ENCODE measurements at places on chromosomes 11 and 22.

GRCh38 chr11:71472941-71473792, 20.2 kb downstream of the NADSYN1 start:
- no peak for DNase-seq

DNA sequence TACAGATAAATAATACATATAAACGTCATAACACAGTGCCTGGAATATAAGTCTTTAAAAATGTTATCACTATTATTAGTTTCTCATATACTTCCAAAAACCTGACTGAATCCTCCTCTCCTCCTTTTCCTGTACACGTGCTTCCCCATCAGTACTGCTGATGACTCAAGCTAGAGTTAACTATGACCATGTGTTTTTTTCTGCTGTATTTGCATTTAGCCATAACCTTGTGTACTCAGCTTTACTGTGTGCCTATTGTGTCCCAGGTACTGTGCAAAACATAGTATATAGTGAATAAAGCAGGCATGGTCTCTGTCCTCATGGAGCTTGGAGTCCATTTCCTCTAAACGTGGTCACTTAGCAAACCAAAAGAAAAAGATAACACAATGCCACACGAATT, 56.5 kb upstream of the ARHGAP32 start:
- no peak for DNase-seq

- no peak for DNase-seq
These were observed 82.5 kb downstream of the ARHGAP42 start for GRCh38 chr11:100769617-100770016.

DNA sequence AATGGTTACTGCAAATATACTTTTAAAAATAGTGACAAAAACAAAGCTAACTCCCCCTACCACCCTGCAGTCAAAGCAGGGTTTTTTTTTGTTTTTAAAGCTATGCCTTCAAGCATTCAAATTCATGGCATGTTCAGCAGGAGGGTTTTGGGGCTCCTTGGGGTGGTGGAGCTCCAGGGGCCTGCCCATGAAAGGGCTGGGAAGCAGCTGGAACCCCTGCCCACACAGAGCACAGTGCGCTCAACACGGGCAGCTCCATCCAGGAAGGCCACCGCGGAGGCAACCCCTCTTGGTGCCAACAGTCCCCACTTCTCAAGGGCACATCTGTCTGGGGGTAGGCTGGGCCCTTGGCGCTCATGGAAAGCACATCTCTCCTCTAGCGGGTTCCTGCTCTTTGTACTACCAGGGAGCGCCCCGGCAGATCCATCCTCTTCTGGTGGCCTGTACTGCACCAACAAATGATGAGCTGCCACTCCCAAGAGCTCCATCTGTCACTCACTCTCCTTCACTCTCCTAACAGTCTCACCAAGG, 16.6 kb upstream of the PHLDA2 start:
- no peak for DNase-seq

DNA sequence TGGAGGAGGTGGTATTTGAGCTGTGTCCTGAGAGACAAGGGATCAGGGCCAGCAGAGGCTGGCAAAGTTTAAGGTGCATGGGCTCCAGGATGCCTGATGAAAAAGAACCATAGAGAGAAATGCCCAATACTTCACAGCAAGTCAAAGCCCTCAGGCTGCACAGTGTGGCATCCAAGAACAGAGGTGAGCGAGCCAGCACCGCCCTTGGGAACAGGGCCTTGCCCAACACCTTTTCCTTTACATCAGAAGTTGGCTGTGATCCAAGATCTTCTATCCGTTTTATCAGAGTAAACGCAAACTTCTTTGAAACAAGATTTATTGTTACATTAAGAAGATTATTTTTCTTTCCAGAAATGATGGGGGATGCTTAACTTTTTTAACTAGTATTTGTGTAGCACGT, 1.4 kb downstream of the B3GNT6 start:
- no peak for DNase-seq

DNA sequence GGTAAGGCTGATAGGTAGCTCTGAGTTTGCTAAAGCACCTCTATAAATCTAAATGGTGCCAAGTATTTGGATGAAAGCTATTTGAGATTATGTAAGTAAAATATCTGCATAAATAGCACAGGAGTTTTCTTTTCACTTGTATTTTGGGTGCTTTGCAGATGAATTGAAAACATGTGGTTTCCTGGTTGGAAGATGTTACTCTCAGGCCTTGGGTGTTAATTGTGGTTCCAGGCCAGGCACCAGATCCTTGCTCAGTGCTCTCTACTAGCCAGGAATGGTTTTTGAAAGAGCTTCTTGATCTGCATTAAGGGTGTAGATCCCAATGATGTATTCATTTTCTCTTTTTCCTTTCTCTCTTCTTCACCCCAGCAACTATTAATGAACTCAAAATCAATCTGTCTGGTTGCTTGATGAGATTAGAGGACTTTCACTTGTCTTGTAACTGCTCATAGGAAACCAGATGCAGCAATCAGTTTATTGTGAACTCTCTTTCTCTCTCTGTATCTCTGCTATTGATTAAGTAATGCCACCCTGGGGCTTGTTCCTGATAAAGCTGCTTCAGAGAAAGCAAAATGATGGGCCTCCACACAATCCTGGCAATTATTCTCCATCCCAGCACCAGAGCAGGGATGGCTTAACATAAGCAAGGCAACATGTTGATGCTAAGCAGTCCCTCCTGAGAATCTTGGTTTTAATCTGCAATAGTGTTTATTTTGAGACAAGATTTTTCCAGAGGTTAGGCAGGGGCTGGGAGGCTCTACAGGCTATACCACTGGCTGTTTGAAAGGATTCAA, 147.0 kb upstream of the NTM start:
- DNase-seq, result no peak

- no peak for DNase-seq
These were observed 129.8 kb downstream of the DBX1 start for GRCh38 chr11:20030472-20030871.

GRCh38 chr11:9821008-9821752, 157.3 kb downstream of the SWAP70 start:
- DNase-seq, result no peak

DNA sequence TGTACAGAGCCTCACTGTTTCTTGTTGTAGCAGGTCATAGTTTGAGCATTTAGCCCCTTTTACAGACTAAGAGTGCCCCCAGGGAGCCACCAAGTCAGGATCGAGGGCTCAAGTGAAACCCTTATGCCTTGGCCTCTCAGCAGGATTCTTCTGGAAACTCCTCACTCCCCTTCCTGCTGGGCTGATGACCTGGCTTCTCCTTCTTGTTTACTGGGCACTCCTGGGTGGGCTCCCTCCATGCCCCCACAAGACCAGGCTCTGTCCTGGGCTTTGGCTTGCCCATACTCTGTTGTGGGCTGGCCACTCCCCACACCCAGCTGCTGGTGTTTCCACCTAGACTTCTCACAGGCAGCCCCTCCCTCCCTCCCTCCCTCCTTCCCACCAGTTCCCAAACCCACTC, 69.6 kb downstream of the MED15 start:
- no peak for DNase-seq

GRCh38 chr11:102981324-102981910, 25.9 kb upstream of the MMP13 start:
- no peak for DNase-seq

DNA sequence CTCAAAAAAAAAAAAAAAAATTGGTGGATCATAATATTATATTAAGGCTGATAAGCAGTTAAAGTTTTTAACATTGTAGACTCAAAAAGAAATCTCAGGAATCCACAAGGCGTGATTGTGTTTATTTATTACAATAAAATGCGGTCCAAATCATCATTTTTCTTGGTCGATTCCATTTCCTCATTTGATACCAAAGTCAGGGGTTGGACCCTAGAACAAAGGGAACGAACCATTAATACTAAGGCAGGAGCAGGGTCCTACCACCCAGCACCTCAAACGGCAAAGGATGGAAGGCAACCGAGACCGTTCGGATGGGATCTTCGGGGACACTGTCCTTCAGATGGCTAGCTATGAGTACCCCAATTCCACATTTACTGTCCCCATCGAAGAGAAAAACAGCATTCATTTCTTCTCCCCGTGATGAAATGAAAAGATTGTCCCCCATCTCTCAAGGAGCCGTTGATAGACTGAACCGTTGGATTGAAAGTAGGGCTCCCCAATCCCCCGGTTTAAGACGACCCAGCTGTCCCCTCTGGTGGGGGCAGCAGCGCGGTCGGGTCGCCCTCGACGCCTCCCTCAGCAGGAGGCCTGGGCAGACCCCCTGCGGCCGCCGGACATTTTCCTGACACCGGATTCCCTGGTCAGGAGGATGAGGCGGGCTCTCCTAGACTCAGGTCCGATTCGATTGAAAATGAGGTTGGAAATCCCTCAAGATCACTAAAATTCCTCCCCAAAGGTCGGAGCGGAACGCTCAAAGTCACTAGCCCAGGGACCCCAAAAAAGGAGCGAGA, 607 bp downstream of the DMC1 start:
- no peak for DNase-seq

GRCh38 chr22:46355369-46355995, 20.0 kb downstream of the TRMU start:
- no peak for DNase-seq

DNA sequence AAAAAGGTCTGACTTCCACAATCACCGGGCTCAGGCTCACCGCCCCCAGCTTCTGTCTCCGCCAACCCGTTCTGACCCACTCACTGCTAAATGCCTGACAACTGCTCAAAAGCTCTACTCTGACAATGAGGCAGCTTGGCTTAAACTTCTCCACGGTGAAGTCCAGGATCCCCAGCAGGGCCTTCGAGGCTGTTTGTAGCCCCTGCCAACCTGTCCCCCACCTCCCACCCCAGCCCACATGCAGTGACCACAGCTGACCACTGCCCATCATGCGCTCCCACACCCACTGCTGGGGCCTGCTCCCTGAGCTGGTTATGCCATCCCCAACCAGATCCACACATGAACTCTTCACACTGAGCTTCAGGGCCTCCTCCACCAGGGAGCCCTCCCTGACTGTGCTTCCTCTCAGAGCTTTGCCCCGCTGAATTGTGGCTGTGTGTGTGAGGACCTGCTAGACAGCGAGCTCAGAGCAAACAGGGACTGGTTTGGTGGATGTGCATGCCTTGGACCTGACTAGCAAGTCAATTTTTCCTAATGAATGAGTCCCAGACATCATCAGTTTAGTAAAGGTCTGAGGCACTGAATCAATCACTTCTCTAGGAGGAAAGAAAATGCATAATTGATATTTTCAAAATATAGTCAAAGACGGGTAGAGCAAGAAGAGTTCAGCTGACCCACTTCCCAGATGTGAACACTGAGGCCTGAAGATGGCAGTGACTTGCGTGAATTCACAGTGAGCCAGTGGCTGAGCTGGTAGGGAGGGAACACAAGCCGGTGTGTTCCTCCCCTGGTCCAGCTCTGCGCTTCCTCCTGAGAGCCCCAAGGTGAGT, 7.7 kb downstream of the LRRC32 start:
- DNase-seq, result no peak

DNA sequence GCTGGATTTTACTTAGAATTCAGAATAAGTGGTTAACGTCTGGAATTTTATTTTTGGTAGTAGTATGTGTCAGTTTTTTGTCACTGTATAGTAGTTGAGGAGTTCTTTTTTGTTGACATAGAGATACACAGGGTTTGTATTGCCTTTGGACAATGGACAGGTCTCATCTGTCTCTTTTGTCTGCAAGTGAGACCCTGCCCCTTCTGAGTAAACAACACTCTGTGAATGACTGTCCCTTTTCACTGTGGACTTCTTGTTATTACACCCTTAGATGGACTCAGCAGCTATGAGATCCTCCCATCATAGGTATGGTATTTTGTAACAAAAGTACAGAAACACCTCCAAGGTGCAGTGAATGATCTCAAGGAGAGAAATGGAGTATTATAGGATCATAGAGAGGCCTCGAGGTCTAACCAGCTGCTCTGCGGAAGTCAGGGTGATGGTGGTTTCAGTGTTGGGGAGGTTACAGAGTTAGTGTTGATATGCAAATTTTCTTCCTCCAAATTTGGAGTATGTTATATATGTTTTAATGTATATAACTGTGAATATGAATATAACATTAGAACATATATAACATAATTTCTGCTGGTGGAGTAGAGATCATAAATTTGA, 7.8 kb downstream of the PPP6R3 start:
- DNase-seq, result no peak
